ENCODE measurements at places on chromosomes 2 and 18.
A peak's percentile ranks its signal among the peaks of the same experiment; 100 is the strongest.

DNA sequence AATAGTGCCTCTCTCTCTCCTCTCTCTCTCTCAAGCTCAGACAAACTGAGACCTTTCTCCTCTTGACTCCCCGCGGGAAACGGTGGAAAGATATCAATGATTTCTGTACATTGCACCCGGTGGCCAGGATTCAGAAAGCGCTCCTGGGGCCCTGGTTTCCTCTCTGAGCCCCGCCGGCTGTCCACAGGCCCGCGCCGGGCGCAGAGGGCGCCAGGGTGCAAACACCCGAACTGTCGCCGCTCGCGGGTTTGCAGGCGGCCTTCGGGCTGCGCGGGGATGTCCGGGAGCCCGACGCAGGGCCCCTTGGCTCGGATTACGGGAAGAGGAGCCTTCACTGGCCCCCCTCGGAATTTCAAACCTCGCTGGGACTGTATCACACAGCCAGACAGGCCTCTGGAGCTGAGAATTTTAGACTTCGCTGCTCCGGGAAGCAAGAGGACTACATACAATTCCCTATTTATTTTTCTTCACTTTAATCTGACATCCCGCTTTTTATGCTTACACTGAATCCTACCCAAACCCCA, 5.2 kb upstream of the EN1 start:
- no peak for DNase-seq

DNA sequence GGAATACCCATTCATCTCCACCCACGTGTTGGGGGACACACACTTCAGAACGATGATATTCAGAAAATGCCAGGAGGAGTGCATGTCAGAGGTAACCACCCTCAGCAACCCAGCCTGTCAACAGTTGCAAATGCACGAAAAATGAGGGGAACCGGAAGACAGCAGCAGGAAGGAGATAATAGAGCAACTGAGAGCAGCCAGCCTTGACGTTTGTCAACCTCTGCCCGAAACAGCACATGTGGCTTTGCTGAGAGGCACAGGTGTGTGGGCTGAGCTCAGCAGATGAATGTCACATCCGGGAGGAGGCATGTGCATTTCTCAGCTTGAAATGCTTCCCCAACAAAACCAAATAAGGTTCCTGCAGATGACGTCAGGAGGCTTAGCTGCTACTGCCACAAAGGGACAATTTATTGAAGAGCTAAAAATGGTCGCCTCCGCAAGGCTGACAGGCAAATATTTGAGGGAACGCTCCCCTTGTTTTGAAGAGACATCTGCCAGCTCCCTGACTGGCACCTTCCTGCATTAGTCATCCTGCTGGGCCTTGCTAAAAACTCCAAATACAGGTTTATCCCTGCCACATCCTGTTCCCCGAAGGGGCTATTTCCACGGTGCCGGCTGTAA, 419.0 kb downstream of the NBAS start:
- no peak for DNase-seq

- DNase-seq, result no peak
Measured at GRCh38 chr18:63559567-63560491, 17.7 kb downstream of the SERPINB12 start.

GRCh38 chr2:128689971-128690370, 371.3 kb upstream of the HS6ST1 start:
- DNase-seq, result no peak

- no peak for DNase-seq
Measured at GRCh38 chr18:44973282-44973681, 292.6 kb downstream of the SETBP1 start.

DNA sequence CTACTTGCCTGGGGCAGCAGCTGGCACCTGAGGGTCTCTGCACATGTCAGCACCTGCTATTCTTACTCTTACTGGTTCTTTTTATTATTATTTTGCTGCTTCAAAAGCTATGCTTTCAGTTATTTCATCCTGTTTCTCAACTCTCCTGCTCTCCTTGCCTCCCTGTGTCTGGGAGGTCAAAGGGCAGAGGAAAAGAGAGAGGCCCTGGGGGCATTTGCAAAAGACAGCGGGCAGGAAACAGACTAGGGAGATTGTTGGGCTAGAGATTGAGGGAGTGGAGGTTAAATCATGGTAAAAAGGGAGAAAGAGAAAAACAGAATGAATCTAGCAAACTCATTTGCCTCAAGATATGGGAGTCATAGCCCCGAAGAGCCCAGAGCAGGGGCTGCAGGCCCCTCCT, 21.1 kb upstream of the RPL31 start:
- DNase-seq, result no peak

- no peak for DNase-seq
Measured at GRCh38 chr2:144570566-144570965, 50.6 kb upstream of the ZEB2 start.

DNA sequence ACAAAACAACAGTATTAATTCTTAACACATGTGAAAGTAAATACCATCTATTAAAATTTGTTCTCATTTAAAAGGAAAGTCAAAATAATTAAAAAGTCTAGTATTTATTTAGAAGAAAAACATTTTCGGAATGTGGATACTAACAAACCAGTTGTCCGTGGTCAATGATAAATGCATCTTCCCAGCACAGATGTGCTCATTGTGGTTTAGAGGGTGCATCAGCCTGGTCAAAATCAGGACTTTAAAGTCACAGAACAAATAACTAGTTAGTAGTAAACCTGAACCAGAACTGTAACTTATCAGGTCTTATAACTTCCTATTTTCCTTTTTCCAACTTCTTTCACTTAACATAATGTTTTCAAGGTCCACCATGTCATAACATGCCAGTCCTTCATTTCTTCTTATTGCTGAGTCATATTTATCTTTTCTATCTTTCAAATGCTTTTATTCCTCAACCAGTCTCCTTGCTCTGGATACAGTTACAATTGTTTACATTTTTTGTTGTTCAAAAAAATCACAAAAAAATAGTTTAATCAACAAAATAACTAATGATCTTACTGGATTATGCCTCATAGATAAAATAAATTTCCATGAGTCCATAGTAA, 55.8 kb downstream of the ID2 start:
- no peak for DNase-seq

GRCh38 chr18:44178476-44178875, 502.2 kb upstream of the SETBP1 start:
- no peak for DNase-seq

DNA sequence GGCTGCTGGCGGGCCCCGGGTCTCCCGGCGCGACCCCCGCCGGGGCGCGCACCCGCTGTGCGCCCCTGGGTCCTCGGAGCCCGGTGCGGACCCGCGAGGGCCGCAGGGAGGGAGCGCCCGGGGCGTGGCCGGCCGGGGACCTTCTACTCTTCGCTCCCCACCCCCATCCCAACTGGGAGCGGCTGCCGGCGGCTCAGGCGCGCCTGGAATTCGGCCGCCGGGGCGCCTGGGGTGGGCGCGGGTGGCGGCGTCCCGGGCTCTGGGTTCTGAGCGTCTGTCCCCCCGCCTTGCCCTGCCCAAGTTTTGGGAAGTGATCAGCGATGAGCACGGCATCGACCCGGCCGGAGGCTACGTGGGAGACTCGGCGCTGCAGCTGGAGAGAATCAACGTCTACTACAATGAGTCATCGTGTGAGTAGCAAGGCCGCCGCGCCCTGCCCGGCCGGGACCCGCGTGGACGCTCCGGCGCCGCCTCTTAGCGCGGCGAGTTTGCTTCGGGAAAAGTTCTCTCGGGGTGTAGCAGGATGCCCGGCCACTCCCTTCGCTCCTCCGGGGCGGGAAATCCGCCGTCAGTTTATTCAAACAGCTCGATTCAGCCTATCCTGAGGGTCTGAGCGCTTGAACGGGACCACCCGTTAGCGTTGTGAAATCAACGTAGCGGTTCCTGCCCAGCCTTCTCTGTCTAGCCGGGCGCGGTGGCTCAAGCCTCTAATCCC, 502 bp downstream of the TUBB6 start:
- peak; percentile 46 for DNase-seq

DNA sequence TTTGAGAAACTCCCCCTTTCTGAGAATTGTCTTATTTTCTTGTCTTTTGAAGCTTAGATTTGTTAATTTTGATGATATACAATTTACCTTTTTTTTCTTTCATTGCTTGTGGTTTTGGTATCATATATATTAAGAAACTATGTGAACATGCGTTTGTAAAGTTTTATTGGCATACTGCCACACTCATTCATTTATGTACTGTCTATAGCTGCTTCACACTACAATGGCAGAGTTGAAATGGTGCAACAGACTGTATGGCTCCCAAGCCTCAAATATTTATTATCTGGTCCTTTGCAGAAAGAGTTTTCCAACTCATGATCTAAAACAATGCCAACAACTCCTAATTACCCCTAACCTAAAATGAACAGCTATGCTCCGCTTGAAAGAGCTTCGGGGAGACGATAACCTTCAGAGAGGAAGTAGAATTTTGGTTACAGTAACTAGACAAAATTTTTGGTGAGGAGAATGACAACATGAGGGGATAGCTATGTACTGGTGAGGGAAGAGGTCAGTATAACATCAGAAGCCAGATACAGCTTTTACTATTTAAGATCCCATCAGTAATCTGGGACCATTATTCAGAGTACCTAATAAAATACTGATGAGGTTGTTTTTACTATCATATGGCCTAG, 16.1 kb downstream of the PPP3R1 start:
- DNase-seq, result no peak

DNA sequence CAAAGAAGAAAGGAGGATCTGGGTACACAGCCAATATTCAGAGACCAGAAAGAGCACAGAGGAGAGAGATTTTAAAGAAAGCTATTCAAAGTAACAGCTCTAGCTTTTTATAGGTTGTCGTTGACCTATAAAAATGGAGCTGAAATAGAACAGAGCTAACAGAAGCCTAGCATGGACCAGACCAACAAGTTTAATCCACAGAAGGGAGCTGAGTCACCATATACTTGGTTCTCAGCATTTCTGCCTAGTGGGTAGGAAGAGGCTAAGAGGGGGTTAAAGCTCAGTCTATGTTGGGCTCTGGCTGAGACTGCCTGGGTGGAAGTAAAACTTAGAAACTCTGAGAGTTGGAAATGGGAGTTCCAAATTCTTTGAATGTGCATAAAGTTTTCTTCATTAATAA, 678.0 kb upstream of the CDH2 start:
- DNase-seq, result no peak
